A549 treated with GW870086 at 1 μM for 4 hours (cell line): ENCODE measurements at places on chromosomes 13 and 19. TPM values are rescaled to one million over a fixed set of nuclear protein-coding genes. Genes with fewer than 3 reads are reported as not detected.

SPART gene
- 20.0 to 27.0 TPM (median 22.1 TPM) in 5 replicates for total RNA-seq

IGFL3 gene
- total RNA-seq, result 0.25 TPM in 1 of 5 replicates, not detected in the others

KCNJ14 gene
- 0.97 to 2.1 TPM (median 1.3 TPM) in 5 replicates for total RNA-seq

LPAR6 gene
- total RNA-seq, result 0.29 to 1.5 TPM (median 0.82 TPM) in 5 replicates

OR10H1 gene
- total RNA-seq, result not detected in 5 replicates

ZNF234 gene
- total RNA-seq, result 2.1 to 3.0 TPM (median 2.3 TPM) in 5 replicates

GATAD2A gene
- 39.2 to 50.1 TPM (median 46.6 TPM) in 5 replicates for total RNA-seq

PABPC3 gene
- 0.10 to 0.20 TPM (median 0.16 TPM) in 5 replicates for total RNA-seq

LRRC4B gene
- total RNA-seq, result 0.32 to 0.97 TPM (median 0.50 TPM) in 5 replicates

NLRP9 gene
- total RNA-seq, result not detected in 5 replicates

ZNF681 gene
- not detected in 5 replicates for total RNA-seq

EBPL gene
- total RNA-seq, result 47.2 to 70.1 TPM (median 66.2 TPM) in 5 replicates

CCDC169 gene
- total RNA-seq, result 0.28 to 0.74 TPM (median 0.33 TPM) in 4 of 5 replicates, not detected in the other

CELF5 gene
- total RNA-seq, result 0.33 to 0.72 TPM (median 0.47 TPM) in 5 replicates

CYP4F2 gene
- total RNA-seq, result 0.08 to 0.49 TPM (median 0.30 TPM) in 4 of 5 replicates, not detected in the other

KLK1 gene
- total RNA-seq, result 0.16 to 0.46 TPM (median 0.17 TPM) in 3 of 5 replicates, not detected in the others

COMP gene
- 0.06 to 0.16 TPM (median 0.08 TPM) in 5 replicates for total RNA-seq

ADGRE2 gene
- total RNA-seq, result 0.70 to 1.4 TPM (median 1.1 TPM) in 5 replicates

CLEC17A gene
- total RNA-seq, result not detected in 5 replicates

WTIP gene
- 23.8 to 35.3 TPM (median 30.1 TPM) in 5 replicates for total RNA-seq

GADD45B gene
- 61.9 to 89.9 TPM (median 83.4 TPM) in 5 replicates for total RNA-seq

PSG1 gene
- 0.17 to 0.30 TPM (median 0.23 TPM) in 5 replicates for total RNA-seq

GPR108 gene
- total RNA-seq, result 33.3 to 42.2 TPM (median 41.7 TPM) in 5 replicates

ADAMTSL5 gene
- 2.9 to 4.5 TPM (median 3.4 TPM) in 5 replicates for total RNA-seq

LENG9 gene
- total RNA-seq, result 4.8 to 6.6 TPM (median 6.4 TPM) in 5 replicates
